Activated T-cell treated with anti-CD3 and anti-CD28 coated beads for 1 hour (primary cell): ENCODE measurements at places on chromosomes 4 and X.

GRCh38 chr4:38894322-38894982, 26.8 kb downstream of the FAM114A1 start:
- no peak for DNase-seq

DNA sequence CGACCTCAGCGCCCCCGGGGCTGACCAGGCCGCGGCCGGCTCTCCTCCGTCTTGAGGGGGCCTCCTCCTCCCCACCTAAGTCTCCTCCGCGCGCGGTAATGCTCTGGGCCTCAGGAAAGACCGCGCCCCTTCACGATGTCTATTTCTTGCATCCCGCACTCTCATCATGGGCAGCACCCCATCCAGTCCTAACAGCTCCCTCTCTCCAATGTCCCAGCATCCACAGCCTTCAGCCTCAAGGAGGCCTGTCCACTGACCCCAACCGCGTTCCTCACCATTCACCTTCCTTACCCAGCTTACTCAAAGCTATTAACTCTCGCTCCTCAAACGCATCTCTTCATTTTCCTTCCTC, 77.5 kb downstream of the MAGED4 start:
- DNase-seq, result peak; percentile 0

DNA sequence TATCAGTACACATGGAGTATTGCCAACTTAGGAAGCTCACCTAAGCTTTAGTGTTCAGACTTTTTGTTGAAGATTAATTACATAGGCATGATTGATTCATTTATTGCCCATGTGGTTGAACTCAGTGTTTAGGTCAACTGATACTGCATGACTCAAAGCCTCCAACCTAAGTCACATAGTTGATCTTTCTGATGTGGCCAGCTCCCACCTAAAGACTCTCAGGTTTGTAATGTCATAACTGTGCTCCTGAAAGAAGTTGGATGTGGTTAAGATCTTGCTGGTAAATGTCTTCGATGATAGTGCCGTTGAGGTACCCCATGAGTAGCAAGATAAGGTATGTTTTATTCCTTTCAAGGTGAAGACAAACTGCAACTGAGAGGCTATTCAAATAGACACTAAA, 192.5 kb downstream of the EDA start:
- DNase-seq, result no peak

DNA sequence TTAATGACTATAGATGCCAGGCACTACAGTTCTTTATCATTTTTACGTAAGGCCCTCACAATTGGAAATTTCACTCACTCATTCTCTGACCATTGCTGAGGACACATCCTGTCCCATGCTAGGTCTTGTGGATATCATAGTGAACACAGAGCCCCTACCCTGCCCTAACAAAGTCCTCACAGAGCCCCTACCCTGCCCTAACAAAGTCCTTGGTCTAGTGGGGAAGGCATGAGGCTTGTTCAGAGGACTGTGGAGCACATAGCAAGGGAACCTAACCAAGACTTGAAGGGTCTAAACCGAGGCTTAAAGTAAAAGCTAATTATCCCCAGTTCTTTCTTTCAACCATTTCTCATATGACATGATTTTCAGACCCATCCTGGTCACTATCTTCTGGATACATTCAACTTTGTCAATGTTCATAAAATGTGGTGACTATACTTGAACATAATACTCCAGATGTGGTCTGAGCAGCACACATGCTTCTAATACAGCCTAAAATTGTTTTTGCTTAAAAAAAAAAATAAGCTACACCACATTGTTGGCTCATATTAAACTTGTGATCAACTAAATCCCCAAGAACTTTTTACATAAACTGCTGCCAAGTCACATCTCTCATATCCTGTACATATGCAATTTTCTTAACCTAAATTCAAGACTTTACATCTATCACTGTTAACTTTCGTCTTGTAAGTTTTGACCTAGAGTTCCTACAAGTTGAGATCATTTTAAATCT, 77.0 kb downstream of the GPC3 start:
- DNase-seq, result no peak

DNA sequence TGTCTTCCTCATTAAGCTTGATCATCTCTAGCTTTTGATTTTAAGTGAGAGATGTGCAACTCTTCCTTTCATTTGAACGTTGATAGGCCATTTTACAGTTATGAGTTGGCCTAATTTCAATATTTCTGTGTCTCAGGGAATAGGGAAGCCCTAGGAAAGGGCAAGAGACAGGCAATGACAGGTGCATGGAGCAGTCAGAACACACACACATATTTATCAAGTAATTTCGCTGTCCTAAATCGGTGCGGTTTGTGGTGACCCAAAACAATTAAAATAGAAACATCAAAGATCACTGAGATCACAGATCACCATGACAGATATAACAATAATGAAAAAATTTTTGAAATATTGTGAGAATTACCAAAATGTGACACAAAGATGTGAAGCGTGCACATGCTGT, 87.7 kb upstream of the LSM6 start:
- DNase-seq, result no peak

DNA sequence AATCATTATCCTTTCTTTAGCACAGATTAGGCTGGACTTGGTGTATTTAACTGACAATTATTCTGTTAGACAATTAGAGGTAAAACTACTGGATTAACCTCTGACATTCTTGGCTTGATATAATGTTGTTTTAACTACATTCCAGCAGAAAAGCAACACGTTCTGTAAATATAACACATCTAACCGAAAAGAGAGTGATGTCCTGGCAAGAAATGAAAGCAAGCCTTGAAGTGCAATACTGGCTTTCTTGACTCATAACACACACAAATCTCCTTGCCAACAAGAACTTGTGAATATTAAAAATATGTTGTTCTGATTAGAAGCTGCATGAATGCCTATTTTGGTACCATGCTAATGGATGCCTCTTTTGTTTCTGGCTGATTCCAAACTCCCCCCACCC, 76.4 kb downstream of the EFHC2 start:
- no peak for DNase-seq

GRCh38 chrX:131646106-131646505, 102.2 kb downstream of the OR13H1 start:
- no peak for DNase-seq

DNA sequence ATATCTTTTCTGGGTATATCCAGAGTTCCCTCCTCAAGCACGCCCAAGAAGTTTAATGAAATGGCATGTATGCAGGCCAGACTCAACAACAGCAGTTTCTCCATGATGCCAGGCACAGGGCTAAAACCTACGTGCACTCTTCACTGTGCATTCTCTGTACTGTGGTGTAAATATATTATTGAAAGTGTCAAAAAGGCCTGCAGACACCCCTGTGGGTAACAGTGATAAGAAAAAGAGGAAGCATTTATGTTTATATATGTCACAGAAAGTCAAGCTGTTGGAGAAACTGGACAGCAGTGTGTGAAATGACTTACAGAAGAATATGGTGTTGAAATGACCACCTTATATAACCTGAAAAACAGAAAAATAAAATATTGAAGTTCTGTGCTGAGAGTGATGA, 29.6 kb upstream of the DCAF8L1 start:
- DNase-seq, result no peak

DNA sequence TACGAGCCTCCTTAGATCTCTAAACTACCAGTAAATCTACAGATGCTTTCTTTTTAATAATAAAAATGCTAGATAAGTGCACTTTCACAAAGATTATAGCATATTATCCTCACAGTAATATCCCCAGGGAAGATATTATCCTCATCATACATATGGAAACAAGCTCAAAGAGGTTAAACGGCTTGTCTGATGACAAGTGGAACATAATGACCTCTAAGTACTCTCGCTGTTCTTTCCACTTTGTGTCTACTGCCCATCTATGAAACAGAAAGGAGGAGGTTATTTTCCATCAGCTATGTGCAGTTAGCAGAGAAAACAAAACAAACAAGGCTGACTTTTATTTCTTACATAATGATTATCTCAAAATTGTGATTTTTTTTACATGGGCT, 42.8 kb upstream of the PRDM8 start:
- DNase-seq, result no peak

- no peak for DNase-seq
Observed at GRCh38 chrX:46247456-46247855, 297.8 kb downstream of the ZNF674 start.

DNA sequence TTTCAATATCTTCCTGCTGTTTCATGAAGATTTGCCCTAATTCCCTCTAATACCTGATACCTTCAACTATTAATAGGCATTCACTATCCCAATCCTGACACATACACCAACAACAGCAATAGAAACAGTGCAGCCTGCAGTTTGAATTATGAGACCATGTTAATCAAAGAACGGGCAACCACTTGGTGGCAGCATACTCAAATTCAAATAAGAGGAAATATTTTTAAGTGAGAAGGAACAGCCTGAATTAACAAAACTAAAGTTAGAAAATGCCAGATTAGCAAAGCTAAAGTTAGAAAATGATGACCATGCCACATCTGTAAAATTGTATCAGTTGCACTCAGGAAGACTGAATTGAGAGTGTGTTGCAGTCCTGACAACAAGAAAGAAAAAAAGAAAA, 204.9 kb downstream of the SMARCA1 start:
- no peak for DNase-seq

- DNase-seq, result no peak
Observed at GRCh38 chr4:2413821-2414610, 4.4 kb downstream of the ZFYVE28 start.

DNA sequence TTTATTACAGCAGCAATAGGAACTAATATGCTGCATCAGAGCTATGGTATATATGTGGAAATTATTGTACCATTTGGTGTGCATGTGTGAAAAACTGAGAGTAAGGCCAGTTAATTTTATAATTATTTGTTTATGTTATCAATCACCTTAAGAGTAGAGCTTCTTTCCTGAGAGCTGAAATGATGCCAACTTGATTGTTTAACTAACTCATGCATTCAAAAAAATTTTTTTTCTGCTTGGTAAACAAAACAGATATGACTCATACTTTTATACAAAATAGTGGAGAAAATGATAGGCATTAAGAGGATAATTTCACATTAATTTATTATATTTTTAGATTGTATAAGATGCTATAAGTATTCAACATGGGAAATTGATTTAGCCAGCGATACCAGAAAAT, 622.7 kb downstream of the RAPGEF2 start:
- no peak for DNase-seq

DNA sequence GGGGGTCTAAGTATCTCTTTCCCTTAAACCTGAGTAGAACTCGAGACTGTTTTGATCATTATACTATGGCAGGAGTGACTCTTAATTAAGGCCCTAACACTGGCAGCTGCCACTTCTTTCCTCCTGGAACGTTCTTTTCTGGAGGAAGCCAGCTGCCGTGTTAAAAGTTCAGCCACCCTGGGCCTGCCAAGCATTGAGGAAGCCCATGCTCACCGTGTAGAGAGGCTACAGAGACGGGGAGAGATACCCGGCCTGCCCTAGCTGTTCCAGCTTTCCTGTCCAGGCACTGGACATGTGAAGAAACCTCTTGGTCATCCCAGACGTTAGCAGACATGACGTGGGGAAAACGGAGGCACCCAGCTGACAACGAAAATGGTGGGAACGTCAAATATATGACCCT, 274.1 kb downstream of the ARHGAP10 start:
- DNase-seq, result no peak

- DNase-seq, result no peak
Observed at GRCh38 chr4:184937030-184937710, 81.1 kb upstream of the HELT start.

GRCh38 chr4:113815826-113816225, 54.3 kb upstream of the CAMK2D start:
- DNase-seq, result no peak

DNA sequence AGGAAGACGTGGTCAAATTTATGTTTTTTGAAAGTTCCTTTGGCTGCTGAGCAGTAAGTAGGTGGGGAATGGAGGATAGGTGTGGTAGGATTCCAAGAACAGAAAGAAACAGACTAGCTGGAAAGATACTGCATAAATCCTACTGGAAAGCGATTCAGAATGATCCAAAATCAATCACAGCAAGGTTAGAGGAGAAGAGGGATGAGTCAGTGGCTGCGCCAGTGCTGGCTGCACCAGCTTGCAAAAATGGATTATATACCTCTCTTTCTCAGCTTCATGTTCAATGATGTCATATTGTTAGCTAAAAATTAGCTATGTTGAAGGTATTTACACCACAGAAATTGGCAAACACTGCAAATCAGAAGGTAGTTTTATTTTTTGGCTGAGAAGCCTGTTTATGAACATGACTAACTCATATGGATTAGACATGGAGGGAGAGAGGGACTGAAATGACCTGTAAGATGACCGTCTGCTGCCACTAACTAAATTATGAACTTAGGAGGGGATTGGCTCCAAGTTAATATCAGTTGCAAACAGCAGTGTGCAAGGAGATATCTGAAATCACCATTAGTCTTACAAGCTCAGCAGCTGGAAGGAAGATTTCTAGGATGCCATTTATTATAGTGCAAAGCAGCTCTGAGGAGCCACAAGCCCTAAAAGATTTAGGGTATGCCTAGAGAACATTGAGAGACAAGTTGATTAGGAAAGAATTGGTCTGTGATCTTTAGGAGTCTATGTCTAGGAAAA, 405.3 kb downstream of the MID1IP1 start:
- DNase-seq, result no peak

- DNase-seq, result no peak
Observed at GRCh38 chr4:41718907-41719306, 29.6 kb downstream of the PHOX2B start.

- no peak for DNase-seq
Observed at GRCh38 chrX:132004728-132005127, 18.4 kb upstream of the STK26 start.

DNA sequence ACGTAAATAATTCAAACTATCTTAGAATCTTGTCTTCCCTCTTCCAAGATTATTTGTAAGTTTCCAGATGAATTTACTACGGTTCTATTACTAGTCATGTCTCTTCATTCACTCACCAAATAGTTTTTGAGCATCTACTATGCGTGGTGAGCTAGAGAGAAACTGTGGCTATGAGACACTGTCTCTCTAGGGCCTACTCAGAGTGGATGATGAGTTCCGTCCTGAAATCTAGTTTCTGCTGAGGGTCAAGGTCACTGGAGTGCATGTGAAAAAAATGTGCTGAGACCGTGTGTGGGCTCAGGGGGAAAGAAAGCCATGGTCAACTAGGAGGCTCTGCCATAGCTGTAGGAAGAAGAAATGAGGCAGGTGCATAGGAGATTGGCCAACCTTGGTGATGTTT, 320.2 kb upstream of the GATB start:
- DNase-seq, result no peak

GRCh38 chr4:101853028-101853427, 62.5 kb downstream of the BANK1 start:
- DNase-seq, result no peak

- DNase-seq, result no peak
Observed at GRCh38 chr4:168057412-168057811, 34.9 kb upstream of the ANXA10 start.

DNA sequence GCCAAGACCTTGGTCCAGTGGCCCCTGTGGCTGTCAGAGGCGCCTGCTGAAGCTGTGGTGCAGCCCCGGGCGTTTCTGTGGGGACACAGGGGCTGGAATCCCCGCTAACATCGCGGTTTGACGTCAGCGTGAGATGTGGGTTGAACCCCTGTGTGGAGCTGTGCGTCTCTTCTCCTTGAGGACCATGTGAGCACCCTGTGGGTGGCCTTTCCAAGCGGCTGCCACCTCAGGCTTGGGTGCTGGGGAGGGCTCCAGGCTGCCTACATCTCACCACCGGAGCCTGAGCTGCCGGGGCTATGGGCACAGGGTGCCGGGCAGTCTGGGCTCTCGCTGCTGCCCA, 27.7 kb downstream of the UVSSA start:
- DNase-seq, result no peak

- DNase-seq, result peak; percentile 17
Observed at GRCh38 chr4:112234952-112235609, 3.5 kb downstream of the AP1AR start.
